NCI-H1105 treated with DMSO at 0.1 percent for 48 hours (cell line): ENCODE measurements at places on chromosomes 12 and 14.

- no peak for DNase-seq
Observed at GRCh38 chr14:37585101-37585511, 9.9 kb downstream of the FOXA1 start.

DNA sequence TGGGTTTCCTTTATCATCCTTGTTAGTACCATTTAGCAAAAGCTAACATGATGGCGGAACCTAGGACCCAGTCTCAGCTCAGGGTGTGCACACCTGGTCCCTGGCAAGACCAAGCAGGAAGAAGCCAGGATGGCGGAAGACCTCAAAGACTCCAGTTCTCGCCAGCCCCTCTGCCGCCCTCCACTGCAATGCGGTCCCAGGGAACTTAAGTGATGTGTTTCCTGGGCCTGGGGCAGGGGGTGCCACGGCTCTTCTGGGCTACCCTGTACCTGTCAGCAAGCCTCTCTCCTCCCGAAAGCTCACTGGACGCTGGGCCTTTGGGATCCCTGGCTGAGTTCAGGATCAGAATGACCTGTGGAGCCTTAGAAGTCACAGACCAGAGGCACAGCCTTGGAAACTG, 71.3 kb downstream of the FBXL14 start:
- DNase-seq = no peak

- no peak for DNase-seq
Observed at GRCh38 chr12:124720004-124720680, 143.5 kb downstream of the SCARB1 start.

DNA sequence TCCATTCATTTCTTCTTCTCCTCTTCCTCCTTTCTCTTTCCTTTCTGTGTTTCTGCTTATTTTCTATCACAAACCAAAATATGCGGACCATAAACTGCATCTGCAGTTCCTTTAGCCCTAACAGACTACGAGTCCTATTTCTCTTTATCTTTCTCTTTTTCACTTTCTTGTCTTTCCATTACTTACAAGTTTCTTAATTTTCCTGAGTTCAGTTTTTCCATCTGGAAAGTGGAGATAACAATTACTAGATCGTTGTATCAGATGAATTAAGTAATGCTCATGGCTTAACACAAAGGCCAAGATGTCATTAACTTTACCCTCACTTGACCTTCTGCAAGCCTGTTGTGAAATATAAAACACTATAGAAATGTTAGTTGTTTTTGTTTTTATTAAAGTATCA, 983 bp upstream of the COPS7A start:
- DNase-seq = no peak

DNA sequence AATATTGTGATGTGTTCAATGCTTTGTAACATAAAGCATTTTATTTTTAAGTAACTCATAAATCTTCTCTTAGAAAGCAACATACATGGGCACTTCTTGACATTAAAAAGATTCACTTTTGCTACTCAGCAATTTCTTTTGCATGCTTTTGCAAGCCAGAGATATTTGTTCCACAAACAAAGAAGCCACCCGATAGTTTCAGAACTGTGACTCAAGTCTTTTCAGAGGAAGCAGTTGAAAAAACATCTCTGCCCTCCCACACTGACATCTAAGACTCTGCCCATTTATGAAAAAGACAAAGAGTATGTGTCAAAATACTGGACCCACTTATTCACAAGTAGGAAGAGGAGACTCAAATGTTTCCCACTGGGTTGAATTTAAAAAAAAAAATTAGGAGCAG, 7.5 kb downstream of the APPL2 start:
- DNase-seq = no peak

DNA sequence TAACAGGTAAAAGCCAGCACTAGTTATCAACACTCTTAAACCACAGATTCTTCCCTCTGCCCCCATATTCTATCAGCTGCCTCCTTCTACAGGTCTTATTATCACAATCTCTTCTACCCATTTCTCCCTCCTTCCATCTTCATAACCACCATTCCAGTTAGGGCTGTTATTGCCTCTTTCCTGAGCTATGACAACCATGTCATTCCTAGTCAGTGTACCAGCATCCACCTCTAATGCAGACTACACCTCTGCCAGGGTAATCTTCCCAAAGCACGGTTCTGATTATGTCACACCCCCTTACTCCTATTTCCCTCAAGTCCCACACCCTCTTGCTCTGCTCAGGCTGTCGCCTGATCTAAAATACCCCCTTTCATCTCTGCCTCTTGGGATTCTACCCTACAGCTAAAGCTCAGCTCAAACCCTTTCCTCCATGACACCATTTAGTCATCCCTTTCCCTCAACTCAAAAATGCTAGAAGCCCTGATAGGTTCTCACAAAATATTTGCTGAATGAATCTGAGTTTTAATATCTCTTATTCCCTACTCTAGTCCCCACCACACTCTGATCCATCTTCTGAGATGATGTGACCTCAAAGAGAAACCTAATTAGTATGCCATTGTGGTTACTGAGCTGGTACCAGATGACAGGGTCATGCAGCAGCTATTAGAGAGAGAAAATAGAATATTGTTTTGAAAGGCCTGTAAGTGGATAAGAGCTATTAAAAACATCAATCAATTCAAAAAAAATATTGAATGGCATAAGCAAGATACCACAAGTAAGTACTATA, 11.7 kb downstream of the RACGAP1 start:
- no peak for DNase-seq

DNA sequence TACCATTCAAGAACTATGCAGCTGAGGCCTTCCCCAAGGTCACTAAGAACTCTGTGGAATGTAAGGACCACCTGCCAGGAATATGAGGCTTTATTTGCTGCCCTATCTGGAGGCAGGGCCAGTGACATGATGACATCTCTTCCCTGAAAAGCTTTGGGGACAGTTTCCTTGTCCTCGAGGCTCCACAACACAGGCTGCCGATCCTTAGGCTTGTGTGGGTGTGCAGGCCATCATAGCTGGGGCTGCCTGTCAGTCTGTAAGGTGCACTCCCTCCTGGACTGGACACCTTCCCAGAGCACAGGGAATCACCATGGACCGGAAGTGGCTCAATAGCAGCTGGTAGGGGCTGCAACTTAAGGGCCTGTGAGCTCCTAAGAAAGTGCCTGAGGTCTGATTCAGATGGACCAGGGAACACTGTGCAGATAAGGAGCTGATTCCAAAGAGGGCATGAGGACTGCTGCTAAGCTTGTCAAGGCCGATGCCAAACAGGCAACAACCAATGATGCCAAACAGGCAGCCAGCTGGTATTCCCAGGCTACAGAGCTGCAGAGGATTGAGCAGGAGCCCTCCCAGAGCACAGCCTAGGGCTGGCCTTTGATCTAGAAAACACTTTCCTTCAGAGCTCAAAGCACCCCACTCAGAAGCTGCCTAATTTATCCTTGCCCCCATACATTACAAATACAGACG, 84.3 kb downstream of the CRACR2A start:
- DNase-seq = no peak

DNA sequence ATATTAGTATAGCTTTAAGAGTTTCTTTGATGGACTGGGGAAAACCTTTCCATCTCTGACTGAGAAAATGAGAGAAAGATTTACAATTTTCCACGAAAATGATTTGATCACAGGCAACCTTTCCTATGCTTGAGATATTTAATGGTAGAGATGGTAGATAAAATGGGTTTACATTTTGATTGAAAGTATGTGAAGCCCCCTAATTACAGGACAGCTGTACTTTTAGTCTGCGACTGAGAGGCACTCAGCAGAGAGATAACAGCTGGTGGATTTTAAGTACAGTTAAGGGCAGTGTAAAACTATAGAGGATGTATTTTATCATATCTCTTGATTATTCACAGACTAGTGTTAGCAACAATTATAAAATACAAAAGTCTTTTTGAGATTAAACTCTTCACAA, 40.7 kb downstream of the C12orf50 start:
- no peak for DNase-seq

DNA sequence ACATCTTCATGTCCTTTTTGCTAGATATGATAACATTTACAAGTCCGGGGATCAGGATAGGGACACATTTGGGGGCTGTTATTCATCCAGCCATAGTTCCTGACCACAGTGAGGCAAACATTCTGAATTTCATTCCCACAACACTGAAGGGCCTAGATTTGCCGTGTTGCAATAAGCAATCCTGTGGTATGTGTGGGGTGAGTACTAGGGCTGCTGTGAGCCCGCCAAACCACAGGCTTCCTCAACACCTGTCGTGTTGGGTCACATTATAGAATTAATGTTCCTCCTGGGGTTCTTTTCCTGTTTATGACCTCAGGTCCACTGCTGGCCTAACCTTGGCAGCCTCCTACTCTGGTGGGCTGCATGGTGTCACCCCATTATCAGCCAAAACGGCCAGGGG, 119.2 kb downstream of the TBC1D30 start:
- DNase-seq = no peak

- DNase-seq = no peak
Observed at GRCh38 chr14:51491036-51491545, 160.6 kb upstream of the FRMD6 start.

DNA sequence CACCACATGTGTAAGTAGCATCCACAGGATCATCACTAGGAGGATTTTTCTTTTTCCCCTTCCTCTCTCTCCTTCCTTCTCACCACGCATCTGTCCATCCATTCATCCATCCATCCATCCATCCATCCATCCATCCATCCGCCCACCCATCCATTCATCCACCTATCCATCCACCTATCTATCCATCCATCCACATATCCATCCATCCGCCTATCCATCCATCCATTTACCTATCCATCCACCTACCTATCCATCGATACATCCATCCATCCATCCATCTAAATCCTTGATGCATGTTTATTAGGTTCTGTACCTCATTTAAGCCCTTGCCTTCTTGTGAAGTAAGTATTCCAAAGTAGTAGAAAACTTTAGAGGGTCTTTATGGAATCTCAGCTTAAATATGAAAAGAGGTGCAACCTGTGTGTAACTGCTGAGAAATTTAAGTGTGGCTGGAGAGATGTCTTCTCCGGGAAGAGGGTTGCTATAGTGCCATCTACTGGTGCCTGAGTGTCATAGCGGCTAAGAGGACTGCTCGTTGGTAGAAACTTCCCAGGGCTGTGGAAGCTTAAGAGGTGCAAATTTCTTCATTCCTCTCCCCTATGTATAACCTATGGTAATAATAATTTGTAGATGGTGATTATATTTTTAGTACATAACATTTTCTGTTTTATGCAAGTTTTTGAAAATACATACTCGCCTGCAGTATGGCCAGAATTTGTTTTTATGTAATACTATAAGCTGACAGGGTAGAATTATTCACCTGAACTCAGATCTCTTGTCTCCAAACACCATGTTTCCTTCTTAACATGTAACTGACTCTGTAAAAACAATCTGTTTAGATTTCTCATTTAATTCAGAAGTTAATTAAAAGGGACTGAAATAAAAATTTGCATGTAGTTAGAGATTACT, 46.0 kb downstream of the MYO1H start:
- DNase-seq = peak; percentile 76

DNA sequence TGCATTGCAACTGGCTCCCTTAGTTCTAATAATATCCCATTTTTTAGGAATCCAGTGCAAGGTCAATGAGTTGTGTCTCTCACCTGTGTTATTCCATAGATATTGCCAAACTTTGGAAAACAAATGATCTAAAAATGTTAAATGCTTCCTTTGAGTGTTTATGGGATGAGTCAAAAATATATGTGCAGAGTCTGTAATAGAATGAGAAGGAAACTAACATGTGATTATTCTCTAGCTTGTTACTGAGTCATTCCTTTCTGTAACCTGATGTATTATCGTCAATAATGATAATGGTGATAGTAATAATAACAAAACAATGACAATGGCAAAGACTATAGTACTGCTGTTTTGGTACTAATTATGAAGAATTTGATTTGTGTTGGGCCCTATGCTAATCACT, 11.5 kb downstream of the ACSS3 start:
- DNase-seq = no peak

DNA sequence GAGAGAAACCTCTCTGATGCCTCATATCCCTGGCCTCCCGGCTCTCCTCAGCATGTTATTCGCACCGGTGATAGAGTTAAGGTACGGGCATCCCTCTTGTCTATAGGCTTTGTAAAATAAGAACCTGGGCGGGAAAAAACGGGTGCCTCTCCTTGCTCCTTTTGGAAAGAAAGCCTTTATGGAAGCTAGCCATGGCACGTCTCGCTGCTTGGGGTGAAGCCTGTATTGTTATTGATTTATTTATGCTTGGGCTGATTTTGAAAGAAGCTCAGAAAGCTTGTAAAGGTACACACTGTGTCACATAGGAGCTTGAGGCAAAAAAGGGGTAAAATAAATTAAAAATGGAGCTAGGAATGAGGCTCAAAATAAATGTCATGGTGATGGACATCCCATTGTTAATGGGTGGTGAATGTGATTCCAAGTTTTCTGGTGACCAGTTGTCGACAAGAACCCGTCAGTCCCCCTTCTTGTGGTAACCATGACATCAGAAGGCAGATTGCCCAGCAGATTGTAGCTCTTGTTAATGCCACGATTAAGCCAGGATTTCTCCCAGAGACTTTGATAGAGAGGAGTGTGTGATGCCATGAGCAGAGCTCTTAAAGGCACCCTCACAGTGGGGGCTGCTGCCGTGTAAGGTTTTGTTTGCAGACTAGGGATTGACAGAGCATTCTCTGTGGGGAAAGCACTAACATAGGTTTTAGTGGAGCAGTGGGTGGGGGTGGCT, 50.4 kb upstream of the ASPG start:
- no peak for DNase-seq

- DNase-seq = peak; percentile 34
Observed at GRCh38 chr14:81972601-81973000, 438.9 kb upstream of the SEL1L start.

- DNase-seq = peak; percentile 56
Observed at GRCh38 chr12:58346032-58346632, 404.8 kb downstream of the ATP23 start.

GRCh38 chr14:92247341-92247740, 75.6 kb upstream of the SLC24A4 start:
- no peak for DNase-seq

DNA sequence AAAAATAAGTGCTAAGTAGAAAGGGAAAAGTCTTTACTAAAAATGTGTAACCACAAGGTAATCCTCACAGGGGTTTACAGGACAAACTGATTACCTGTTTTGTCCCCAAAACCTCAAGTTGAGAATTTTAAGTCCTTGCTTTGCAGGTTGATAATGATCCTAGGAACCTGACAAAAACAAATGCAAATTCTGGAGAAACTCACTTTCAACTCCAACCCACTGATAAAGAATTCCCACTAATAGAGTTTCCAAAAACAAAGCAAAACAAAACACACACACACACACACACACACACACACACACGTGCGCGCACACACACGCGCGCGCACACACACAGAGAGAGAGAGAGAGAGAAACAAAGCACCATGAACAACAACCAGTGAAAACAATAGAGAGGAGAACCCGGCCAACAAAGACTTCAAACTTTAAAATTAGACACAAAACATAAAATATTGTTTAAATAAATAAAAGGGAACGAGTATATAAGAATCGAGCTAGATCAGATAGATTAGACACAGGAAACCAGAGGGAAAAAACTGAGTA, 187.0 kb upstream of the FOXN3 start:
- no peak for DNase-seq

GRCh38 chr14:96585672-96586013, 83.5 kb downstream of the PAPOLA start:
- no peak for DNase-seq

DNA sequence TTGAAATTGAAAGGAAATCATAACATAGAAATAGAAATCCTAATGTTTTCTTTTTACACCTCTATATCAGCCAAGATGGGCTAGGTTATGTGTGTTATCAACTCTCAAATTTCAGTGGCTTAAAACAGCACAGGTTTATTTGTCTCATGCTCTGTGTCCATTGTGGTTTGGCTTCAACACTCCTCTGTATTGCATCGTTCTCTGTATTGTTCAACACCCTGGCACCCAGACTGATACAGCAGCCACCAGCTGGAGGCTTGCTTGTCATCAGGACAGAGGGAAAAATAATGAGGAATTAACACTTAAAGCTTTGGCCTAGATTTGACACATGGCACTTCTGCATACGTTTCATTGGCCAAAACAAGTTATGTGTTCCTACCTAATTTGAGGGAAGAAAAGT, 234.2 kb upstream of the ARHGAP5 start:
- no peak for DNase-seq
